RPMI8226 (cell line): ENCODE measurements at places on chromosomes 1 and 21.
A peak's percentile ranks its signal among the peaks of the same experiment; 100 is the strongest.

GRCh38 chr1:1969505-1969900, 34.1 kb downstream of the CFAP74 start:
- DNase-seq: no peak

GRCh38 chr1:147719029-147719698, 41.2 kb downstream of the GJA5 start:
- no peak for DNase-seq

DNA sequence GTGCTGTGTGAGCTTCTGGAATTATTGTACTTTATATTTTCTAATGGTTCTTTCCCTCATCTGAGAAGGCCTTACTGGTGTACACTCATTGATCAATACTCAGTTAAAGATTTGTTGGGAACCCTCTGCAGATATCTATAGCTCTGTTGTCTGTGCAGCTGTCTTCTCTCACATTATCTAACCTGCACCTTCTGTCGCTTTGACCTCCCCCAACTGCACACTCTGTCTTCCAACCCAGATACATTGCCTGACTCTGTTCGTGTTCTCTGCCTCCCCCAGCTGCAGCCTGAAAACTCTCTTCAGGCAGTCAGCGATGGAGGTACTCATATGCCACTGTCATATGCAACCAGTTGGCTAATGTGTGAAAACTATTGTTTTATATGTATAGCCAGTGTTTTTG, 334.3 kb downstream of the NCAM2 start:
- DNase-seq: no peak

- DNase-seq: peak; percentile 50
Observed at GRCh38 chr21:45260191-45260825, 27.4 kb downstream of the POFUT2 start.

GRCh38 chr1:220879509-220880361, 492 bp downstream of the HLX start:
- DNase-seq: peak; percentile 48

DNA sequence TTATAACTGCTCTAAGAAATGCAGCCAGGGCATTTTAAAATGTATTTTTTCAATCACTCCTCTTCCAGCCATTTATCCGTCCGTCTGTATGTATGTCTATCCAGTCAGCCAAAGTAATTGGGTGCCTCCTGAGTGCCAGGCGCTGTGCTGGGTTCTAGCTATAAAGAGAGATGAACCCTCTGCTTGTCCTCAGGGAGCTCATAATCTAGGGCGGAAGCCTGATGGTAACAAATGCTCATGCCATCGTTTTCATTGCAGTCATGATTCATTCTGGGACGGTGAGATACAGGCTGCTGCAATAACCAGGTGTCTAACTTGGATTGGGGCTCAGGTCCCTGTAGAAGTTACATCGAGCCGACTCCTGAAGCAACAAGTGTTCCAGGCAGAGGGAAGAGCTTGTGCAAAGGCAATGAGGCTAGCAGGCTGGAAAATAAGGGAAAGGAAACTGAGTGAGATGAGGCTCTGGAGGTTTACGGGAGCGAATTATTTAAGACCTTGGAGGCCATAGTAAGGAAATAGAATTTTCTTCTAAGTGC, 11.6 kb downstream of the IFI6 start:
- no peak for DNase-seq
